HFFc6 (cell line): ENCODE measurements at places on chromosomes 7 and 10.

GRCh38 chr10:110395350-110396283 is 90.9 kb upstream of the SMNDC1 start:
- peak; percentile 88 for DNase-seq

GRCh38 chr10:33815776-33816175 is 481.3 kb upstream of the NRP1 start:
- no peak for DNase-seq

- DNase-seq = no peak
Observed at GRCh38 chr7:157299613-157300368, 37.0 kb upstream of the DNAJB6 start.

DNA sequence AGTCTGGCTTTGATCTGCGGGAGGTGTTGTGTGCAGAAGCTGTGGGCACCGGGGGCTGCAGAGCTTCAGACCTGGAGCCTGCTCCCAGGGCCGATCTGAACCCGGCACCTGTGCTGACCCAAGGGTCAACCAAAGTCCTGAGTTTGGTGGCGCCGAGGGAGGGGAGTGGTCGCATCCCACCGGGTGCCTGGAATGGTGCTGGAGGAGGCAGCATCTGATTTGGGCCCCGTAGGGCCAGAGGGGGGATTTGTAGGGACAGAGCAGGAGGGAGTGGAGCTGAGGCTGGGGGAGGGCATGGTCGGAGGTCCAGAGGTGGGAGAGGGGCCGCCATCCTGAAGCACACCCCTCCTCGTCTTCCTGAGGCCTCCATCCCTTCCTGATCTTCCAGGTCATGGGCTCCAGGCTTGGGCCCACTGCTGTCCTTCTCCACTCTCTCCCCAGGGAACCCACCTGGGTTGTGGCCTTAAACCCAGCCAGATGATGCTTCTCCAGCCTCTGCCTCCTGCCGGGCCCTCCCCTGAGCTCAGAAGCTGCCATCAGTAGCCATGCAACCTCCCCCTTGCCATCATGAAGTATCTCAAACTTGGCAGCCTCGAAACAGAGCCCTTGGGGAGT is 112.9 kb downstream of the LHPP start:
- DNase-seq = no peak

DNA sequence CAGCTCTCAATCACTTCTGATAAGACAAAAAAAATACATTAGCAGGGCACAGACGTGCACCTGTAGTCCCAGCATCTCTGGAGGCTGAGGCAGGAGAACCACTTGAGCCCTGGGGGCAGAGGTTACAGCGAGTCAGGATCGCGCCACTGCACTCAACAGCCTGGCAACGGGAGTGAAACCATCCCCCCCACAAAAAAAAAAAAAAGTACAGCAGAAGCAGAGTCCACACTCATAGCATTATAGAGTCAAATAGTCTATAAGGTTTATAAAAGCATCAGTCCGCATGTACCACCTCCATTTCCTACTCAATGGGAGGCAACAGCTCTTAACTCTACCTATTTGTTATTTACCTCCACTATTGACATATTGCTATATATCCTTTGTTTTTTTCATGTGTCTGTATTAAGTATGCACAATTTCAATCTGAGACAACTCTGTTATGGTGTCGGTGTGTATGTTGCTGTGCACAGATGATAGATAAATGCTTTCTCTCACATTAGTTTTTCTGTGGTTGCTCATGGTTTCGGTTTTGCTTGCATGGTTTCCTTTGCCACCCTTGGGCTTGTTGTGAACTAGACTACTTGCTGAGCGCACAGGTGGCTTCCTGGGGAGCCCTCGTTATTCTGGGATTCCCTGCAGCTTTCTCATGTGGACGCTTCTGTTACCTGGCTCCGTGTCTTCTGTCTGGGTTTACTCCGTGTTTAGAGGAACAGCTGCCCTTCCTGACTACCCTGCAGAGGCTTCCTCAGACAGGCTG is 40.4 kb downstream of the PROSER2 start:
- DNase-seq = no peak

DNA sequence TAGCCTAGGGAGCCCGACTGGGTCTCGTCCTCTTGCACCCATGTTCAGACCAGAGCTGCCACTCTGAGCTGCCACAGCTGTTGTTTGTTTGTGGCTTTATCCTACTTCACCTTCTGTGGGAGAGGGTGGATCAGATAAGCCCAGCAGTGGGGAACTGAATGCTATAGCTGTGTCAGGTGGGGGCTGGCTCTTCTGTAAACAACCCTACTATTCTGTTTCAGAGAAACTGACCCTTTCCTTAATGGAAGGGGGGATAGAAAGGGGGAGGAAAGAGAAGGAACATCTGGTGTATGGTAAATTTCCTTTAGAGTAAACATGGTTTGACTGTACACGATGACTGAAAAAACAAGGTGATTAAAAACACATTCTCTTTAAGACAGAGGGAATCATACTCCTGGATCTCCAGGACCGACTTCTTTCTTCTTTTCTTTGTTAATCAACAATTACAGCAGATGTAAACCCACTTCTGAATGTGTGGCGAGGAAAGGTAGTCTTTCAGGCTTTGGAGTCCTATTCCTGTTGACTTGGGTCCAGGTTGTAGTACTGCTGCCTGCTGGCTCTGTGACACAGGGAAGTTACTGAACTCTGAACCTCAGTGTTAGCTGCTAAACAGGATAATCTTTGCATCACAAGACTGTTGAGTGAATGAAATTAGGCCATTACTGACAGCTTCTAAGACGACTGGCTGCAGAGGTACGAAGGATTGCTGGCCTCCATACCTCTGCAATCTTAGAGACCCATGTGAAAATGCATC is 6.0 kb downstream of the PRXL2A start:
- no peak for DNase-seq

DNA sequence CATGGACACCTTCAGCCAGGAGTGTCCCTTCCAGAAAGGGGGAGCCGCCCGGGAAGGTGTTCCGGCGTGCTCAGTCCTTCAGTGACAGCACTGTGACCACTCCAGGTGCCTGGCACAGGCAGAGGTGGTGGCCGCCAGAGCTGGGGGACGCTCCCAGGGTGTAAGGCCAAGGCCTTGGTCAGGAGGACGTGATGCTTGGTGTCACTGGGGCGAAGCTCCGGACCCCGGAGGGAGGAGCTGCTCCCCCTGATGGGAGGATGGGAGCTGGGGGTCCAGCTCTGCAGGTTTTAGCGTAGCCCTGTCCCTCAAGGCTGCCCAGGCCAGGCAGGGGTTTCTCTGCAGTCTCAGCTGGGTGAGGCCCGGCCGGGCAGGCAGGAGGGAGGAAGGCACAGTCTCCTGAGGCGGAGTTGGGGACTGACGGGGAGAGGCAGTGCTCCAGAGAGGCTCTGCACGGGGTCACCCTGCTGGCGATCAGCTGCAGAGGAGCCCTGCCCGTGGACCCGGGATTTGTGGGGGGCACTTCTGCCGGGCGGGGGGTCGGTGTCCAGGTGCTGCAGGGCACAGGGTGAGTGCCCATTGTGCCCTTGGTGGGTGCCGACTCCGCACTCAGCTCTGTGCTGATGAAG is 56.5 kb upstream of the DNAJB6 start:
- DNase-seq = no peak

DNA sequence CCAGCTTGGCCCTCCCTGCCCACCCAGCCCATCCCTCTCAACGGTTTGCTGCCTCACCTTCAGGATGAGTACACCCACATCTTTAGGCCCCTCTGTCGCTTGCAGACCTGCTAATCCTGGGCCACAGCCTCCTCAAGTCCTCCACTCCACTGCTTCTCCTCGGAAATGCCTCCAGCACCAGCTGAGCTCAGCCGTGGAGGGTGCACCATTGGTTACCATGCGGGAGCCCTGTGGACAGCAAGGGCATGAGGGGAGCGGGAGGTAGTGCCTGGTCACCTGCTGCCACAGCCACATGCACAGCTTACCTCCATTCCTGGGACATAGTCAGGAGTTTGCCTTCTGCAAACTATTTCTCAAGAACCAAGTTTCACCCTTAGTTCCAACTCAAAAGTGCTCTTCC is 286.3 kb upstream of the ZMIZ1 start:
- DNase-seq = no peak

- DNase-seq = no peak
Observed at GRCh38 chr7:17390392-17390791, 91.9 kb downstream of the AHR start.

DNA sequence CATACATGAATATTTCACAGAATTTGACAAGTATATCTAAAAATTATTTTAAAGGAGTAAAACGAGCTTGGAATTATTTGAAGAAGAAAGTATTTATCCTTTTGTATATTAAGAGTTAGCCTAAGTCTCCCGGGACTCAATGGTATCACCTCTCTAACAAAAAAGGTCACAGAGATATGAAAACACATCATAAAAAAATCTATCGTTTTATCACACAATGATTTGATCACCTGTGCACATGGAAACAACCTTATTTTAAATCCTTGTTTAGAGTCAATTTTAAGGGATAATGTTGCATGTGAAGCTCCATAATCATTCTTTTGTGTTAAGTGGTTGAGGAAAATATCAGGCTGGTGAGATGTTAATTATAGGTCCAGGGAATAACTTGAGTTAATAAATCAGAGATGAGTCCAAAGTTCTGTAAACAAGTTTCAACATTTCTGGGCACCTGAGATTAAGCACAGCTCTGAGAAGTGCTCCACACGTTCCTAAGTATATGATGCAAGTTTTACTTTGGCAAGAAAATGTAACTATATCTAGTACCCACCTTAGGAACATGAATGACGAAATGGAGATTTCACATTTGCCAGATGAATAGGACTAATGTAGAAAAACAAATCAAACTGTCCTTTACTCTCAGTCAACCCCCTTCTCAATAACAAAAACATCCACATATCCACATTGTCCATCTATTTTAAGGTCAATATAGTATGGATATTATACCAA is 148.5 kb upstream of the AKR1E2 start:
- DNase-seq = no peak

GRCh38 chr10:114081911-114082583 is 38.4 kb downstream of the ADRB1 start:
- no peak for DNase-seq

DNA sequence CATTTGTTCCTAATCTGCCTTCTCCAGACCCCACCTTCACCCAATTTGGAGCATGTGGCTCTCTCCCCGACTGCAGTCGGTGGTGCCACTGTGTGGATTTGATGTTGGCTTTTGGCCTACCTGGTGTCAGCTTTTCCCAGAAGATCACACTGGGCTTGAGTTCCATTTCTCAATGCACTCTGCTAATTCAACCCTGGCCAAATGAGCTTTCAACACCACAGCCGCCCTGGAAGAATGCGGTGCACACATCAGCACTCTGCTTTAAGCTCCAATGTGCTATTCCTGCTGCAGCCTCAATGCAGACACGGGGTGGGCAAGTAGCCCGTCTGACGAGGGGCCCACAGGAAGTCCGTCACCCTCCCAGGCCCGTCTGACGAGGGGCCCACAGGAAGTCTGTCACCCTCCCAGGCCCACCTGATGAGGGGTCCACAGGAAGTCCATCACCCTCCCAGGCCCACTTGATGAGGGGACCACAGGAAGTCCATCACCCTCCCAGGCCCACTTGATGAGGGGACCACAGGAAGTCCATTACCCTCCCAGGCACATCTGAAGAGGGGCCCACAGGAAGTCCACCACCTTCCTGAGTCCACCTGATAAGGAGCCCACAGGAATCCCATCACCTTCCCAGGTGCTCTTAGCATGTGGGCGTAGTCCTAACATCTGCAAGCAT is 64.4 kb downstream of the ASB13 start:
- DNase-seq = no peak

GRCh38 chr7:136947347-136947746 is 78.9 kb downstream of the CHRM2 start:
- no peak for DNase-seq

DNA sequence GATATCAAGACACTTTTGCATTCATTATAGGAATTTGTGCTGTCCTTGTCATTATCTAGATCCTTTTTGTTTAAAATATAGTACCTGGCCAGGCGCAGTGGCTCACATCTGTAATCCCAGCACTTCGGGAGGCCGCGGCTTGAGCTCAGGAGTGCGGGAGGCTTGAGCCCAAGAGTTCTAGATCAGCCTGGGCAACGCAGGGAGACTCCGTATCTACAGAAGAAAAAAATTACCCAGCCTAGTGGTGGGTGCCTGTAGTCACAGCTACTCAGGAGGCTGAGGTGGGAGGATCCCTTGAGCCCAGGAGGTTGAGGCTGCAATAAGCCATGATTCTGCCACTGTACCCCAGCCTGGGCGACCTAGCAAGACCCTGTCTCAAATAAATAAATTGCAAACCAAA is 621 bp upstream of the MORN4 start:
- no peak for DNase-seq

GRCh38 chr7:148982654-148983199 is 45.6 kb downstream of the PDIA4 start:
- peak; percentile 21 for DNase-seq

GRCh38 chr7:151825721-151826120 is 51.2 kb downstream of the PRKAG2 start:
- DNase-seq = no peak

DNA sequence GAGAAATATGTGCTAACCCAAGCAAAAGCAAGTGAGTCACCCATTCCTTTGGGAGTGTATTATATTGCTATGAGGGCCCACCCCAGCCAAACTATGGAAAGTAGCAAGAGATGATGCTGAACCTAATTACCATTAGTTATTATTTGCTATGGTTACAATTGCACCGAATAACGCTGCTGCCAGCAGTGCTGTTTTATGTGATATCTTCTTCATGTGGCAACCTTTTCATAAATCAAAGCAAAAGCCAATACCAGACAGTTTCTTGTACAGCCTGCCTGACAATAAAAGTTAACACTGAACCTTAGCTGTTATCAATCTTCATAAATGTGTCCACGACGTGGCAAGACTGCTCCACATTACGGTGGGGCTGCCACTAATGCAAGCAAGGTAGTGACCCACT is 241.7 kb upstream of the PLXNA4 start:
- DNase-seq = peak; percentile 47

GRCh38 chr10:55374060-55374459 is 573.0 kb upstream of the PCDH15 start:
- no peak for DNase-seq

DNA sequence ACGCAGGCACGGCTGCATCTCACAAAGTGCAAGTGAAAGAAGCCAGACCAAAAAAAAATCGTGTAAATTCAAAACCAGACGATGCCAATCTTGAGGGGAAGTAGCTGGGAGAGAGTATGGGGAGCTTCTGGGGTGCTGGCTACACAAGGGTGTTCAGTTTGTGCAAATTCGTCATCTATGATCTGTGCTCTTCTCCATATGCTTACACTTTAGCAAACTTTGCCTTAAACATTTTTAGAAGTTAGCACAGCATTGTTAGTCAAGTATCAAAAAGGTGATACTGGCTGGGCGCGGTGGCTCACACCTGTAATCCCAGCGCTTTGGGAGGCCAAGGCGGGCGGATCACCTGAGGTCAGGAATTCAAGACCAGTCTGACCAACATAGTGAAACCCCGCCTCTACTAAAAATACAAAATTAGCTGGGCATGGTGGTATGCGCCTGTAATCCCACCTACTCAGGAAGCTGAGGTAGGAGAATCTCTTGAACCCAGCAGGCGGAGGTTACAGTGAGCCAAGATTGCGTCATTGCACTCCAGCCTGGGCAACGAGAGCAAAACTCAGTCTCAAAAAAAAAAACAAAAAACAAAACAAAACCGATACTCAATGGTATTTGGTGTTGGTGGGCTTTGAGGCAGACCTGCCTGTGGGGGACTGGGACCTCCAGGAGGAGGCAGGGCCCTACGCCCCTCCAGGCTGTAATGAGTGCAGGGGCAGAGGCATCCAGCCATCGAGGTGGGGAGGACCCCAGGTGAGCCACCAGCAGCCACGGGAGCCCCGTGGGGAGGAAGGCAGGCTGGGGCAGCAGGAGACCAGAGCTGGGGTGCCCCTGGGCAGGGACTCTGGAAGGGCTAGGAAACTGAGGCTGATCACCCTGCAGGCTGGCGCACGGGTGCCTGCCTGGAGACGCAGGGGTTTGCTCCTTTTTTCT is 150.0 kb downstream of the PRKAG2 start:
- DNase-seq = no peak
